ENCODE measurements at places on chromosomes 6 and 20. TPM values are rescaled to one million over a fixed set of nuclear protein-coding genes. Genes with fewer than 3 reads are reported as not detected.
A peak's percentile ranks its signal among the peaks of the same experiment; 100 is the strongest.

- no peak for DNase-seq
Observed at GRCh38 chr20:38878866-38879265, 47.4 kb upstream of the FAM83D start.

DNA sequence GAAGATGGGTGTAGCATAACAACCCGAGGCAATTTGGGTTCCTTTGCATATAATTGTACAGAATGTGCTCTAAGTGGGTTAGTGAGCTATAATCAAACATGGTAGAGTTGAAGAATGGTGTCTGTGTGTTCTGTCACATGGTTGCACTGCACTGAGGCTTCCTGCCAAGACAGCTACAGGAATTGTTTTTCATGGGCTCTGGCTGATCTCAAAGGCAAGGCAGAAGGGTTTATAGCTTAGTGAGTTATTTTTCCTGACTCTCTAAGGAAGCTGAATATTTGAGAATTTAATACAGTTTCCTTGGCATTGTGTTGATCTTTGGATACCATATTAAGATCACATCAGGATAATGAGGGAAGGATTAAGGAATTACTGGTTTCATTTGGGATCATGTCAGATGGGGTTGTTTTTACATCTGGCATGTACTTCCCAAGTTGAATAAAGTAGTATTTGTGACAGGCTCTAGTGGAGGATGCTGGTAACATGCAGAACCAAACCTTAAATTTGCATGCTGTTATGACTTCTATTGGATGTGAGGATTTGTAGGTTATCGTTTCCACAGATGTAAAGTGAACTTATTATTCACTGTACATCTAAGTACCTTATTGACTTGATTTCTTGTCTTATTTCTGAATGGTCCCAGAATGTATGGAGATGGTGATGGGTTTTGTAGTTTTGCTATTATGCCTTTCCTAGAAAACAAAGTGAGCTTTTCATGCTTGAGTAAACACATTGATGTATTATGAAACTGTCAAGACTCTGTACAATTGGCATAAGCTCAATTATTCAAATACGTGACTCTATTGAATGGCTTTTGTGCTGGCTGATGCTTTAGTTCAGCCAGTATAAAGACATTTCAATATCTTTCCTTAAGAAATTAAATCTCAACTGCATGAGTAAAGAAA lies 43.3 kb downstream of the LRRC1 start:
- no peak for DNase-seq

GRCh38 chr6:25473447-25473846 lies 178.6 kb upstream of the SCGN start:
- DNase-seq: no peak

DNA sequence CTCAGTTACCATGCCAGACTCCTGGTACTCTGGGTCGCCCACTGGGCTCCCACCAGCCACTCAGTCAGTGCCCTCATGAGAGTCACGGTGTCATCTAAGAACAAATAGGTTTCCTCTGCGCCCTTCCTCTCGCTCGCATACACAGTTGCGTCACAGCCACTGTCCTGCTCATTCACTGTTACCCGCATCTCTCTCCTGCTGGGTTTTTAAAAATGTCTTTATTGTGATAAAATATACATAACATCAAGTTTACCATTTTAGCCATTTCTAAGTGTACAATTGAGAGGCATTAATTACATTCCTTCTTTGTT lies 4.0 kb downstream of the TEAD3 start:
- no peak for DNase-seq

DNA sequence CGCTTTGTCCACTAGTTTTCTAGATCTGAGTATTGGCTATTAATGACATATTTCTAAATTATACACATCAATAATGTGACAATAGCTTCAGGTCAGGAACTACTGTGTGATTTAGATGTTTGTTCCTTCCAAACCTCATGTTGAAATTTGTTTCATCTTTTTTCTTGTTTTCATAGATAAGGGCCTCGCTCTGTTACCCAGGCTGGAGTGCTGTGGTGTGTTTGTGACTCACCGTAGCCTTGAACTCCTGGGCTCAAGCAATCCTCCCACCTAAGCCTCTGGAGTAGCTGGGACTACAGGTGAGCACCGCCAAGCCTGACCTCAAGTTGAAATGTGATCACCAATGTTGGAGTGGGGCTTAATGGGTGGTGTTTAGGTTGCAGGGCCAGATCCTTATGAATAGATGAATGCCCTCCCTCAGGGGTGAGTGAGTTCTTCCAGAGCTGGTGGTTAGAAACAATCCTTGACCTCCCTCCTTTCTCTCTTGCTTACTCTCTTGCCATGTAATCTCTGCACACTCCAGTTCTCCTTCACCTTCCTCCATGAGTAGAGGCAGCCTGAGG lies 5.9 kb upstream of the NQO2 start:
- no peak for DNase-seq

DNA sequence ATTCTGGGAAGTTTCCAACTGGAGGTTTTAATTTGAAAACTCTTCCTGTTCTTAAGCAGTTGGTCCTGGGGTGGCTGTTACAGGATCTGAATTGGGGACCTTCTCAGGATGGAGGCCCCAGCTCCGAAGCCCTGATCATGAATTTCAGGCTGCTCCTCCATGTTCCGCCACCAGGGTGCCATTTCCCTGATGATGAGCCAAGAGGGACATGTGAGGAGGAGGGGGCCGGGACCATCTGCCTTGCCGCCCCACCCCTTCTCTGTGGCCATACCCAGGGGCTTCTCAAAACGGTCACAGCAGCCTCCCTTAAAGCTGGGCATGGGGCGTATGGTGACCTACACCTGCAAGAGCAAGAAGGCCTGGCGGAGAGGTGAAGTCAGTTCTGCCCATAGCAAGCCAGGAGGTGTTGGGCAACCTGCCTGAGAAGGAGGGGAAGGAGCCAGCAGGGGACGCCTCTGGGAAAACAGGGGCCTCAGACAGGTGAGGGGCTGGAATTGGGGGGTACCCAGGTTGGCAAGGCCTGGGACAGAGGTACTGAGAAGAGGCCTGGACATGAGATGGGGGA lies 3.6 kb upstream of the BAK1 start:
- no peak for DNase-seq

GRCh38 chr6:43884652-43885022 lies 114.6 kb downstream of the VEGFA start:
- no peak for DNase-seq

DNA sequence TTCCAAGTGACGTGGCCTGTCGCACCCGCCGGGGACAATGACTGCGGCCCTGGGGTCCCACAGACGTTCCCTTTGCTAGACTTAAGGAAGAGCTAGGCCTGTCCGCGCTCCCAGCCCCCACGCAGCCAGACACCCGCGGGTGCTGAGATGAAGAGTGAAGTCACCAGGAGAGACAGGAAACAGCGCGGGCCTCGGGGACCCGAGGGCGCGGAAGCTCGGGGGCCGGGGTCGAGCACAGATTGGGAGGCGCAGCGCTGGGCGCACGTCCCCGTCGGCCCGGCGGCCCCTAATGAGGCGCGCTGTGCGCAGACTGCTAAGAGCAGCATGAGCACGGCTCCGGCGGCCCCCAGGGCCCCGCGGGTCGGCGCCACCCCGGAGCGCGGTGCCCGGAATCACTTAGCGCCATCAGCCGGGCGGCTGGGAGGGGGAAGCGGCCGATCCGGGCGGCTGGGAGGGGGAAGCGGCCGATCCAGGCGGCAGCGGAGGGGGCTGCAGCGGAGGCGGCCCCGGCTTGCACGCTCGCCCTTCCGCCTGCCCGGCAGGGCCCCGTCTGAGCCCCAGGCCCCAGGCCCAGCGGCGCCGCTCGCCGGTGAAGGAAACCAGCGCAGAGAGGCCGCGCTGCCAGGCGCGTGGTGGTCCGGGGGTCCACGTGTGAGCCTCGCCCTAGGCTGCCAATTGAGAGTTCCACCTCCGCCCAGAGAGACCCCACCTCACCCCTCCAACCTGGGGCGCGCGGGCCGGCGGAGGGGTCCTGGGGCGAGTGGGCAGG lies 8.3 kb upstream of the AVP start:
- peak; percentile 71 for DNase-seq

DNA sequence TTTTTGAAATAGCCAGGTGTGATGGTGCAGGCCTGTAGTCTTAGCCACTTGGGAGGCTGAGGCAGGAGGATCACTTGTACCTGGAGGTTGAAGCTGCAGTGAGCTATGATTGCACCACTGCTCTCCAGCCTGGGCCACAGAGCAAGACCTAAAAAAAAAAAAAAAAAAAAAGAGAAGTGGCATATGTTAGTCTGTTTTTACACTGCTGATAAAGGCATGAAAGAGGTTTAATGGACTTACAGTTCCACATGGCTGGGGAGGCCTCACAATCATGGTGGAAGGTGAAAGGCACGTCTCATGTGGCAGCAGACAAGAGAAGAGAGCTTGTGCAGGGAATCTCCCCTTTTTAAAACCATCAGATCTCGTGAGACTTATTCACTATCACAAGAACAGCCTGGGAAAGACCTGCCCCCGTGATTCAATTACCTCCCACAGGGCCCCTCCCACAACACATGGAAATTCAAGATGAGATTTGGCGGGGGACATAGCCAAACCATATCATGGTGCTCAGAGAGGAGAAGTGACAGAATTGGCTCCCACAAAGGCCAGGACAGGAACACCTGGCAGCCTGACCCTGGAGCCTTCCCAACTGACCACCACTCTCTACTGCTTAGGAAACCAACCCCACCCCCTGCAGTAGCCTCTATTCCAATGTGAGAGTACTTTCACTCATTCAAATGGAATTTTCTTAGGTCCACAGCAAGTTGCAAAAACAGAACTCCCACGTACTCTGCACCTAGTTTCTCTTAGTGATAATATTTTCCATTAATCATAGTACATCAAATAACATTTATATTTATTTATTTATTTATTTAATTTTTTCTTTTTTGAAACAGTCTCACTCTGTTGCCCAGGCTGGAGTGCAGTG lies 29.8 kb downstream of the ARHGAP40 start:
- DNase-seq: no peak

- DNase-seq: no peak
Observed at GRCh38 chr20:51491393-51491792, 51.1 kb downstream of the NFATC2 start.

- no peak for DNase-seq
Observed at GRCh38 chr6:152973916-152974315, 8.9 kb downstream of the FBXO5 start.

B3GALT4 gene
- 4.2 TPM for total RNA-seq
